NCI-H510A treated with DMSO at 0.1 percent for 48 hours (cell line): ENCODE measurements at places on chromosomes 2 and 18.

DNA sequence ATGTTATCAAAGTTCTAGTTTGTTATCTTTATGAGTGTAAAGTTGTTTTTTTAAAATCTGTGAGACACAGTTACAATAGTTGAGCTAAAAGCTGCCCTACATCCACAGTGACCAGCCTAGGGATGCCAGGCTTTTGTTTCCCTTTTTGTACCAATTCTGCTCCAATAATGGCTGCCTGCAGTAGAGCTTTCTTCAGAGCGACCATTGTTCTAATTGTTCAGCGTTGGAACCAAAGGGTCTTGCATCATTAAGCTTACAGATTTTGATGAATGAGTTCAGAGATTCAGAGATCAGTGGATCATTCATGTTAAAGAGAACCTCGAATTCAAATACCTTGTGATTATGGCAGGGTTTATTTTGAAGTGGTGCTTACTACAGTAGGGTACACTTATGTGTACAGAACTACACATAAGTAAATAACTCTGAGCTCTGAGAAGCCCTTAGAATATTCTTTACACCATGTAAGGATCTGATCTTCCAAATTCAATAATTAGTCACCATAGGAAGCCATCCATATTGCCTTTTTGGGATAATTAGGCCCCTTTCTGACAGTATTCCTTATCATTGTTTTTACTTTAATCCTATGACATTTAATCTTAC is 157.9 kb downstream of the MYO1B start:
- DNase-seq: no peak

GRCh38 chr2:60839126-60839813 is 42.1 kb upstream of the REL start:
- no peak for DNase-seq

DNA sequence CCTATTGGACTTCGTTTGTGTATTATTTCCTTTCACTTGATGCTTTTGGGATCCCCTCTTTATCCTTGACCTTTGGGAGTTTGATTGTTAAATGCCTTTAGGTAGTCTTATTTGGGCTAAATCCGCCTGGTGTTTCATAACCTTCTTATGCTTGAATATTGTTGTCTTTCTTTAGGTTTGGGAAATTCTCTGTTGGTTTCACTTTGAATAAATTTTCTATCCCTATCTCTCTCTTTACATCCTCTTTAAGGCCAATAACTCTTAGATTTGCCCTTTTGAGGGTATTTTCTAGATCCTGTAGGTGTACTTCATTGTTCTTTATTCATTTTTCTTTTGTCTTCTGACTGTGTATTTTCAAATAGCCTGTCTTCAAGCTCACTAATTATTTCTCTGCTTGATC is 354.7 kb downstream of the PARD3B start:
- no peak for DNase-seq

DNA sequence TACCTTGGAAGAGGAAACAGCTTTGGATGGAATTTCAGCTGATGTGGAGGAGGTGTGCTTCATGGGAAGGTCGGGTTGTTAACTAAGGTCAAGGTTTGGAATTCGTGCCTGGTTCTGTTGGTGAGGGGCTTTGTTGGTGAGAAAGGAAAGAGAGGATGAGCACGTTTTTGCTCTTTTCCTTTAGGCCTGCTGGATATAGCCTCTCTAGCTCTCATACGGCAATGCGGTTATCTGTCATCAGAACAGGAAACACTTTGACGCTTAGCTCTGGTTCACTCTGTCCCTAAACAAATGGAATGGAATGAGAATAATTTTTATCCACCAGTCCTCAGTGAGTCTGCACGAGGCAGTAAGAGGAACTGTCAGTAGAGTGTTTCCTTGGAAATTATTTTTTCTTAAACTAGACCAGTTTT is 169.7 kb upstream of the NOSTRIN start:
- DNase-seq: no peak

DNA sequence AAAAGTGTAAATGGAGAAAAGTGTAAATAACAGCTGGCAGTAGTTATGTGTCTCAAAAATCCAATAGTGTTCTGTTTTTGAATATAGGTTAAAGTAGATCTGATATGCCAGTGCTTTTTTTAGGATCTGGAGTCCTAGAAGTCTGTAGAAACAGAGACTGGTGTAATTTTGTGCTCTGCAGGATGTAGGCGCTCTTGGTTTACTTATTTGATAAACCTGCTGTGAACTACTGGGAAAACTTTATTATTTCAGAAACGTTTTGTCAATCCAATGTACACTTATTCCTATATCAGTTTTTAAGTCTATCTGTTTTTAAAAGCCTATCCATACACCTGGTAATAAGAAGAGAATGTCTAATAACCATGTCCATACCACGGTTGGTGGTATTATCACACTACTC is 530.8 kb upstream of the ZNF804A start:
- no peak for DNase-seq

- no peak for DNase-seq
These were observed 35.5 kb downstream of the ZNF532 start for GRCh38 chr18:58900015-58900649.
